Stimulated activated CD4-positive, alpha-beta T cell treated with anti-CD3 and anti-CD28 coated beads, Interleukin-2, amount 100 ng/mL, for 48 hours (primary cell): ENCODE measurements at places on chromosomes 1 and 21.

- DNase-seq: peak; percentile 64
These were observed 28.4 kb downstream of the ACP6 start for GRCh38 chr1:147641695-147642592.

GRCh38 chr1:6658359-6659060 lies 33.8 kb downstream of the THAP3 start:
- DNase-seq: no peak

DNA sequence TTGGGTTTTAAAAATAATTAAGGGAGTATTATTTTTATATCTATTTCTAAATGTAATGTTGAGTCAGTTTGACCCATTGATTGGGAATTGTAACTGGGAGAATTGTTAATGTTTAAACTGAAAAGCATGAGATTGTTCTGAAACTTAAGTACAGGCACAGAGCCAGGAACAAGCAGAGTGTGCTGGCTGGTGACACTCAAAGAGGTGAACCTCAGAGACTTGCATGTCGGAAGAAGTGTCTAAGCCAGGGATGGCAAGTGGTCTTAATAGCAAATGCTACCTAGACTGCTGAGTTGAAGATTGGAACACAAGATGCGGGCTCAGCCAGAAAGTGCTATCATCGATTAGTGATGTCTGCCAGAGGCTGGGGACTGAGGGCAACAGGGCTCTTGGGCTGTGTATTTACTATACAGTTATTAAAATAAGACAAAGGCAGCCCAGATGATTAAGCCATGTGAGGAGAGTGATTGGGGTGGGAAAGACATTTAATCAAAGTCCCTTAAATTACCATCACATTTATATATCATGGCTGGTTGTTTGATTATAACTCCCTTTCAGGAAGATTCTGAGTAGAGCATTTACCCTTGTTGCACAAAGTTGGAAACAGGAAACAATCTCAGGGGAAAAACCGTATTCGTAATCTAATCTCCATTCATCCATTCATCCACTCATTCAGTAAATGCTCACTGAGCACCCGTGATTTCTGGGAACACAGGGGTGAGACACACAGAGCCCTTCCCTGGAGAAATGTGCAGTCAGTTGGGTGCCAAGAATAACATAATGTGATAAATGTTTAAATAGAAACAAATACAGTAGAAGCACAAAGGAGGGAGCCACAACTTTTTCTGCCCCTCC lies 42.8 kb downstream of the C8A start:
- no peak for DNase-seq

GRCh38 chr1:9606948-9607347 lies 18.2 kb downstream of the TMEM201 start:
- no peak for DNase-seq

- DNase-seq: no peak
These were observed 15.4 kb upstream of the ARF1 start for GRCh38 chr1:228066891-228067654.

DNA sequence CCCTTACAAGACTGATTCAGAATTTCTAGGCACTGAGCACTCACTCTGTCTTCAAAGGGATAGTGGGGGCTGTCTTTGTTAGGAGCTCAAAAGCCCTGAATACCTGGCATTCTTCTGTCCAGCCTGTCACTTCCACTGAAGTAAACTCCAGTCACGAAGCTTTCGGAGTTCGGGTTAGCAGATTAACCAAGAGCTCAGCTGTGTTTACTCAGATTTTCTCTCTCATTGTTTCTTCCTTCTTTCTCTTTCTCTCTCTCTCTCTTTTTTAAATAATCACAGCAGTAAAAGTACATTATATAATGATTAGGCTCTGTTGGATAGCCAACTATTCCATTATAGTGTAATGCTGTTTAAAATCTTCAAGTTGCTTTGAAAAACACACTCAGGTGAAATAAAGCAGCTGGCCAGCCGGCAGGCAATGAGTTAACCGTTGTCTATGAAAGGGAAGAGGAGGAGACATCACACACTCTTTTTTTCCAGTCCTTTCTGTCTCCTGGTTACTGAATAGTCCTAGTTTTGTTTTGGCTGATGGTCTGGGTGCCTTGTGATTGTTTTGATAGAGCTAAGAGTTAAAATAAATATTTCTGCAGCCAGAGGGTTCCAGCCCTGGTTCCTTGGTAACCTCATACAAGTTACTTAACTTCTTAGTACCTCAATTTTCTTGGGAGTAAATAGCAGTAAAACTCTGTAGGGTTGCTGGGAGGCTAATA lies 89.8 kb downstream of the ADSS2 start:
- no peak for DNase-seq

- no peak for DNase-seq
These were observed 3.4 kb upstream of the NVL start for GRCh38 chr1:224333309-224333926.
